Mucosa of gallbladder (tissue), 1 donor: ENCODE measurements at places on chromosomes 11 and 22. TPM values are rescaled to one million over a fixed set of nuclear protein-coding genes. Genes with fewer than 3 reads are reported as not detected.

- DNase-seq: no peak
These were observed 15.3 kb downstream of the PTS start for GRCh38 chr11:112241486-112241885.

- peak; percentile 41 for DNase-seq
These were observed 1.3 kb downstream of the MYH9 start for GRCh38 chr22:36386351-36386899.

- no peak for DNase-seq
These were observed 1353.3 kb downstream of the FAM181B start for GRCh38 chr11:81380395-81380794.

Gene OR52H1
- total RNA-seq: not detected

GRCh38 chr11:15565880-15566279, 451.2 kb downstream of the INSC start:
- peak; percentile 65 for DNase-seq

DNA sequence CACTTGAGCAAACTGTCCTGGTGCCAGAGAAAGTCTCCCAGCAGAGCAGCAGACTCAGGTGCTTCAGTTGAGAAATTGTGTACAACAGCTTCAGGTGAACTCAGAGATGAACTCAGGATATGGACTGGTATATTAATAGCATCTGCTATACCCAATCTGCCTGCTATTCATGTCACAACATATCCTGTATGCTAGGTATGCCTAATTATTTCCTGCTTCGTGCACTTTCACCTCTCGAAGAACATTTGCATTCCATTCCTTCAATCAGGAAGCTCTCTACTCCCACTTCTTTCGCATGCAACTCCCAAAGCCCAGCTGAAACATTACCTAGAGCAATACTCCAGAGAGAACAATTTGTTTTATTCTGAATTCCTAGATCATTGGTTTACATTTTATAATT, 207.7 kb downstream of the KCNA4 start:
- peak; percentile 21 for DNase-seq

- DNase-seq: no peak
These were observed 108.1 kb downstream of the KIAA1671 start for GRCh38 chr22:25060522-25061071.

Gene TXNRD2
- 26.9 TPM for total RNA-seq

Gene TTC36
- 1.2 TPM for total RNA-seq

DNA sequence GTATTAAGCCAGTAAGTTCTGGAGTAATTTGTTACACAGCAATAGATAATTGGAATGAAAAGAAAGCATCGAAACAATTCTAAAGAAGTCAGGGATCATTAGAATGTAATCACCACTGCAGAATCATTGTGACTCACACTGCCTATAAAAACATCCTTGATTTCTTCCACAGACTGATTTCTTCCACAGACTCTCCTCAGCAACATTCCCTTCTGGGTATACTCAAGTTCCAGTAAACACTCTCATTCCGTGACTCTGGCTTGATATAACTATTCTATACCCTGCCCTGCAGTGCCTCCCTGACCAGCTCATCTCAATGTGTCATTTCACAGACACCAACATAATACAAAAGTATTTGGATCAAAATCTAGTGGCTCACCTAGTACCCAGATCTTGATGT, 120.5 kb downstream of the BBOX1 start:
- DNase-seq: no peak

DNA sequence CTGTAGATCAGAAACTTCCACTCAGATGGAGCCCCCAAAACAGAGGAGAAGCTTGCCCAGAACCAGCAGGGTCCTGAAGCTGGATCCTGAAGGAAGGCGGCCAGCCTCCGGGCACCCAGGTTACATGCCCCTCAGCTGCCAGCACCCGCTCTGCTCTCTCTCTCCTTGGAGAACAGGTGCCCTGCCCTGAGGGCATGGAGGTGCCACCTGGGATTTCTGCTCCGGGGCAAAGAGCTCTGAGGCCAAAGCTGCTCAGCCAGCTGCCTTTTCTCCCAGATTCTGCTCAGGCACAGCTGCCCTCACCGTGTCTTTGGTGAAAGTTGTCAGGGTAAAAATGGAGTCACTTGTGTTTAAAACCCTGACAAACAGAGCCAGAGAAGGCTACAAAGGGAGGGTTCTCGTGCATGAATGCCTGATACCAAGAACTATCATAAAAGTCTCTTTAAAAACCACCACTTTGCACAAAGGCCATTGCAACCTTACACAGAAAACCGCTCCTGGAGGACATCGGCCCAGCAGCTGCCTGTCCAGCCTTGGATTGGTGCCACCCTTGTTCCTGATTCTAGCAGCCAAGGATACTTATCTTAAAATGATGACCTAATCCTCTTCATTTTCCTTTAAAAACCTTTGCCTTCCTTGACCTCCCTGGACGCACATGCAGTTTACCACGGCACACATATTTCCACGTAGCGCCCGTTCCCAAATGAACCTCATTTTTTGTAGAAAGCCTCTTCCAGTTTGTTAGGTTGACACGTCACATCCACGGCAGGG, 140.0 kb downstream of the CACNA1I start:
- no peak for DNase-seq

Gene MUC2
- total RNA-seq: 0.26 TPM

DNA sequence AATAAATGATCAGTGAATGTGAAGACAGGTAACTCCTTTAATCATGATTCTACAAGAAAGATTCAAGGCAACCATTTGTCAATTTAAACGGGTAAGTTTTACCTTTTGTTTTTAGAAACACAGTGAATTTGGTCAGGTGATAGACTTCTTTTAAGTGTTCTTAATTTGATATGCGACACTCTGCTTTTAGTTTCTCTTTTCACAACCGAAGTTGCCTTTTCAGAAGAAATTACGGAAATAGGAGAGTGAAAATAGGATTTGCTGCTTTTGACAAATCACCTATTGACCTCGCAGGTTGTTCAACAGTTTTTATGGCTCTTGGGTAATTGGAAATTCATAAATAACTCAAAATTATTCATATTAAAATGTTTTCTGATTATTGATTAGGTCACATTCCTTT, 142.1 kb downstream of the CNTN5 start:
- no peak for DNase-seq

Gene TMEM86A
- total RNA-seq: 20.1 TPM

Gene LRRC74B
- not detected for total RNA-seq

DNA sequence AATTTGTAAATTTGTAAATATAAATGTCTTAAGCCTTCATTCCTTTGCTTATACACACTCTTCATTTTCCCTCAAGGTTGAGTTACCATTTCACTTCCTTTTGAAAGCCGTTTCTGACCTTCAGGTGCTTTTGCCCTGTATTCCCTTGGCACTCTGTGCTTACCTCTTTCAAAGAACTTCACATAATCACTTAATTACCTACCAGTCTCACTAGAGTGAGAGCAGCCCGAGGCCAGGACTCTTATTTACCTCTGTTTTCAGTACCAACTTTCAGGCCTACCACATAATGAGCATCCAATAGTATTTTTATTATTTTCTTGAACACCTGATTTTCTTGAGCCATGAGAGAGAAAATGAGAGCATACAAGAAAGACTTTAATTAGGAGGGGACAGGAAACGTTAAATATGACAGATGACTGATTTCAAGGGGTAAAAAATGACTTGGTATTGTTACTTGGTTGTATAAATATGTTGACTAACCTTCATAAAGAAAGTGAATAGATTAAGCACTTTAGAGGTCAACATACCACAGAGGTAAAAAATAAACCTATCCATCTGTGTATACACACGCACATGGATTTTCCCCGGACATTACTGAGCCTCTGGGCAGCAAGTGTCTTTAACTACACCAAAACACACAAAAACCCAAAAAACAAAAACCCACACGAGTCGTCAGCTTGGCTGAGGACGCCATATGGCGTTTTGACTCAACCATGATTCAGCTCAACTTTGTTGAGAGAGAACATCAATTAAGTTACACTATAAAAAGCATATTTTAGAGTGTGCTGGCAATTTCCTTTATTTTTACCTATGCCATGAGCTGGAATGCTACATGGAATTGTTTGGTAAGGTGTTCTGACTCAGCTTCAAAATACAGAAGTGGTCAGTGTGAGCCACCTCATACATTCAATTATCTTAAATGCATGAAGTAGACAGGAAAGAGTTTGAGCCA, 7.6 kb downstream of the ATXN10 start:
- no peak for DNase-seq

DNA sequence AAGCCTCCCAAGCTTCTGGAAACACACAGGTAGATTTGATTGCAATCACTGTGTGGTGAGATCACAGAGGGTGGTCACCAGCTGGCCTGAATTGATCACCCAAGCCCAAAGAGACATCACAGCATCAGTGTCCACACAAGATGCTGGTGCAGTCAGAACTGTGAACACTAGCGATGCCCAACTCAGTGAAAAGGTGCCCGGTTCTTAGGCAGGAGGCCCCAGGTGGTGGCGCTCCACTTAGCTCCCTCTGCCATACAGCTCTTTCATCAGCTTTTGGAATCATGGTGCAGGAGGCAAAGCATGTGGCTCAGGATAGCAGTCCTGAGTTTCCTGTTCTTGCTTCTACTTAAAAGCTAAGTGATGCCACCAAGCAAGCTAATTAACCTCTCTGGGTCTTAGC, 11.1 kb downstream of the DGCR2 start:
- no peak for DNase-seq

GRCh38 chr11:44219830-44220796, 89.8 kb downstream of the ALX4 start:
- no peak for DNase-seq

DNA sequence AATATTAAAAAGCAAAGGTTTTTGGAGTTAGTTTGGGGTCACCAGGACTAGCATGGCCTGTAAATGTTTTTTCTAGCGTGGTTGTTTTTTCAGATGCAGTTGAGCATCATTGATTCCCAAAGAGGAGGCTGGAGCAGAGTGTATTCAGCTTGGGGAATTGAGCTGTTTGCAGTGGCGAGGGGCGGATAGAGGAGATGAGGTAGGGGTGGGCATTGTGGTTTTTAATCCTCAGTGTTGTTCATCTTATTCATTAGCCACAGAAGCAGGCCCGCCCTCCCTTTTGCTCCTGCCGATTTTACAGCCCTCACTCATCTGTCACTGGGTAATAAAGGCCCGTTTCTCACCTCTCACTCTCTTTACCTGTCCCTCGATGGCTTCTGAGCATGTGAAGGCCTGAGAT, 51.4 kb downstream of the NF2 start:
- DNase-seq: no peak

DNA sequence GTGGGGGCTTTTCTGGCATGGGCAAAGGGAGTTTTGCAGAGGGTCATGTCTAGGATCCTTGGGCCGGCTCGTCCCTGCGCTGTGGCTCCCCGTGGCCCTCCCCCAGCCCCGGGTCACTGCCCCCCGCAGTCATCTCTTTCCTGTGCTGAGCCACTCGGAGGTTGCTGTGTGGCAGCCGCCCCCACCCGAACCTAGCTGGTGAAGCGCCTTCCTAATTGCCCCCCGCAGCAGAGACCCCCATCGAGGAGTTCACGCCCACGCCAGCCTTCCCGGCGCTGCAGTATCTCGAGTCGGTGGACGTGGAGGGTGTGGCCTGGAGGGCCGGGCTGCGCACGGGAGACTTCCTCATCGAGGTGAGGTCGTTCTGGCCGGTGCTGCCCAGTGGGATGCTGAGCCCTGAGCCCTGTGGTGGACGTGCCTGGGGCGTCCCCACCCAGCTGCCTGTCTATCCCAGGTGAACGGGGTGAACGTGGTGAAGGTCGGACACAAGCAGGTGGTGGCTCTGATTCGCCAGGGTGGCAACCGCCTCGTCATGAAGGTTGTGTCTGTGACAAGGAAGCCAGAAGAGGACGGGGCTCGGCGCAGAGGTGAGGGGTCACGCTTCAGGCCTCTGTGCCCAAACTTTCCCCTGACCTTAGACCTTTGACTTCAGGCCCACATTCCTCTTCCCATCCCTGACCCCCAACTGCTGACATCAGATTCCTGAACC, 32.0 kb downstream of the SHANK3 start:
- no peak for DNase-seq

- no peak for DNase-seq
These were observed 148.3 kb downstream of the TEAD1 start for GRCh38 chr11:12822392-12823022.
